ENCODE measurements at places on chromosomes 3 and 15. TPM values are rescaled to one million over a fixed set of nuclear protein-coding genes. Genes with fewer than 3 reads are reported as not detected.

The DPPA2 gene
- not detected for polyA plus RNA-seq

The POLQ gene
- 1.6 TPM for polyA plus RNA-seq

The SUSD5 gene
- polyA plus RNA-seq: not detected

The PARP15 gene
- not detected for polyA plus RNA-seq

The ALPK3 gene
- polyA plus RNA-seq: 0.42 TPM

The CLRN1 gene
- polyA plus RNA-seq: not detected

The ROPN1 gene
- not detected for polyA plus RNA-seq

The BFSP2 gene
- not detected for polyA plus RNA-seq

The IL17RE gene
- polyA plus RNA-seq: 36.3 TPM

The RBP2 gene
- 0.17 TPM for polyA plus RNA-seq

The ISLR gene
- polyA plus RNA-seq: not detected

The SMCO1 gene
- not detected for polyA plus RNA-seq

The FEZF2 gene
- not detected for polyA plus RNA-seq

The ATP8B4 gene
- polyA plus RNA-seq: 0.42 TPM

The GOLGA6L10 gene
- 2.2 TPM for polyA plus RNA-seq

The SLC2A2 gene
- 15.5 TPM for polyA plus RNA-seq

The C3orf20 gene
- polyA plus RNA-seq: 0.03 TPM

The RAB11A gene
- polyA plus RNA-seq: 162 TPM

The GOLGA6D gene
- 0.04 TPM for polyA plus RNA-seq

The RHOV gene
- polyA plus RNA-seq: 0.17 TPM

The GRM2 gene
- polyA plus RNA-seq: 0.05 TPM

The LNP1 gene
- polyA plus RNA-seq: 3.4 TPM

The C15orf62 gene
- polyA plus RNA-seq: 1.0 TPM

The BUB1B gene
- 16.0 TPM for polyA plus RNA-seq

The CGGBP1 gene
- polyA plus RNA-seq: 47.0 TPM

The DET1 gene
- 4.2 TPM for polyA plus RNA-seq

The SLCO2A1 gene
- polyA plus RNA-seq: 0.14 TPM

Data from HepG2 (cell line).